ENCODE measurements at places on chromosomes 5 and 9.
A peak's percentile ranks its signal among the peaks of the same experiment; 100 is the strongest.

DNA sequence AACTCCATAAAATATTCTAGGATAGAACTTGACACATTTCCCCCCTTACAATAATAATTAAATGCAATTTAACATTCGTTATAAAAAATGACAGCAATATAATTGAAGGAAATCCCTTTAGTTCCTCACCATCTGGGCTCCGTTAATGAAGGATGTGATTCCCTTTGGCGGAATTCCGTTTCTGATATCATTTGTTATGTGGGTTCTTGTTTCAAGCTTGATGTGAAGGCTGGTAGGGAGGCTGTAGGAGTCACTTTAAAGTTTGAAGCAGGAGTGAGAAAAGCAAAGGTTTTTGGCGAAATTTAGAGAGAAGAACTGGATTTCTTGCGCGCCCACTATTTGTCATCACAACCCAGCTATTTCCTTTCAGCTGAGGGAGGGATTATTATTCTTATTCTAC, 4.0 kb downstream of the RGS7BP start:
- no peak overlapping the region for H3K27ac ChIP-seq
- H3K4me3 ChIP-seq = peak overlapping the region; percentile 73
- no peaks in the 10 kb centered on the region for H3K4me1 ChIP-seq
- H3K36me3 ChIP-seq = no peaks in the 10 kb centered on the region
- no peak for DNase-seq

DNA sequence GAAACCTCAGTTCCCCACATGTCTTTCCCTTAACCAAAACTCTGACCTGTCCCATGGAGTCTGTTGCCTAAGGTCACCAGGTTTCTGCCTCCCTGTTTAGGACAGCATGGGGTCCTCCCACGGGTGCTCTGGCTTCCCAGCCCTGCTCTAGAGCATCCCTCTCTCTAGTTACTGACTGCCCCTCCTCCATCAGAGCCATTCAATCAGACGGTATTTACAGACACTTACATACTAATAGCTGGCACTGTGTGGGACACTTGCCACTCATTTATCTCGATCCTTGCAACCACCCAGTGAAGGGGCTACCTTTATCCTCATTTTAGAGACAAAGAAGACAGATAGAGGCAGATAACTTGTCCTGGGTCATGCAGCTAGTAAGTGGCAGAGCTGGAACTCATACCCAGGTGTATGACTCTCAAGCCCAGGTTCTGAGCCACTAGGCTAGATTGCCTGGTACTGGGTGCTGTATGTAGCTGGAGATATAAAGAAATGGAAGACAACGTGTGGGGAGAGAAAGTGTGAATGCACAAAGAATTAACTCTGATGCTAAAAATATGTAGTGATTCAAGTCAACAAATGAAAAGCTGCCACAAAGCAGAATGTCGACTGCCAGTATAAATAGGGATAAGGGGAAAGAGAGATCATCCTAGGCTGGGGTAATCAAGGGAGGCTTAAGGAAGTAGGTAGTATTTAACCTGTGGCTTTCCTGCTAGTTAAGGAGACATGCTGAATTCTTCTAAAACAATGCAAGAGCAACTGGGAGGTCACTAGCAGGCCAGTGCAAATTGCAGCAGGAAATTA, 52.5 kb upstream of the PDE8B start:
- no peak overlapping the region for H3K4me3 ChIP-seq
- DNase-seq = no peak
- no peaks in the 10 kb centered on the region for H3K36me3 ChIP-seq
- H3K27me3 ChIP-seq = no peaks in the 10 kb centered on the region
- H3K4me1 ChIP-seq = no peaks in the 10 kb centered on the region

DNA sequence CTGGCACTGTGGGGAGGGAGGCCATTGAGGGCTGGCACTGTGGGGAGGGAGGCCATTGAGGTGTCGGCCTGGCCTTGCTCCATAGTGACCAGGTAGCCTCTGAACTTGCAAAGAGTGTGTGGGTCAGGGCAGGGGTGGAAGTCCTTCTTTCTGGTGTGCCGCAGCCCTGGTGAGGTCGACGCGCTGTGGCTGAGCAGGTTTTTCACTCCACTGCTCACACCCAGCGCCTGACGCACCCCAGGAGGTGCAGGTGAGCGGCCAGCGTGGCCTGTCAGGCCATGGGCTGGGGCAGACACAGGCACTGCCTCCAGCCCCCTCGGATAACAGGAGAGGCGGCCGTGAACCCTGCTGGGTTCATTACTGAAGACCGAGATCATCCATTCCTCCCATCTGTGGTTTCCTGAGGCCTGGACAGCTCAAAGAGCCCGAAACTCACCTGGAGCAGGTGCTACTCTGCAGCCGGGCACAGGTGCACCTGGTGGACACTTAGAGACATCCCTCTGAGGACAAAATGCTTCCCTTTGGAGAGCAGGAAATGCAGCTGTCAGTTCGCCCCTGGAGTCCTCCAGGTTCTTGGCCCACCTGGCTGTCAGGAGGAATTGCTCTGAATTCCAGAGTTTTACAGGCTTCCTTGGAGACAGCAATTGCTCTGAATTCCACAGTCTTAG, 32.4 kb downstream of the LHX3 start:
- no peaks in the 10 kb centered on the region for H3K36me3 ChIP-seq
- peaks cover 25% of the 10 kb centered on the region for H3K27me3 ChIP-seq
- DNase-seq = no peak
- H3K4me3 ChIP-seq = no peak overlapping the region
- H3K27ac ChIP-seq = no peak overlapping the region

- H3K27ac ChIP-seq = no peak overlapping the region
- no peaks in the 10 kb centered on the region for H3K36me3 ChIP-seq
- DNase-seq = no peak
- H3K27me3 ChIP-seq = no peaks in the 10 kb centered on the region
These were observed 208.8 kb downstream of the DAB2IP start for GRCh38 chr9:121860213-121860612.

DNA sequence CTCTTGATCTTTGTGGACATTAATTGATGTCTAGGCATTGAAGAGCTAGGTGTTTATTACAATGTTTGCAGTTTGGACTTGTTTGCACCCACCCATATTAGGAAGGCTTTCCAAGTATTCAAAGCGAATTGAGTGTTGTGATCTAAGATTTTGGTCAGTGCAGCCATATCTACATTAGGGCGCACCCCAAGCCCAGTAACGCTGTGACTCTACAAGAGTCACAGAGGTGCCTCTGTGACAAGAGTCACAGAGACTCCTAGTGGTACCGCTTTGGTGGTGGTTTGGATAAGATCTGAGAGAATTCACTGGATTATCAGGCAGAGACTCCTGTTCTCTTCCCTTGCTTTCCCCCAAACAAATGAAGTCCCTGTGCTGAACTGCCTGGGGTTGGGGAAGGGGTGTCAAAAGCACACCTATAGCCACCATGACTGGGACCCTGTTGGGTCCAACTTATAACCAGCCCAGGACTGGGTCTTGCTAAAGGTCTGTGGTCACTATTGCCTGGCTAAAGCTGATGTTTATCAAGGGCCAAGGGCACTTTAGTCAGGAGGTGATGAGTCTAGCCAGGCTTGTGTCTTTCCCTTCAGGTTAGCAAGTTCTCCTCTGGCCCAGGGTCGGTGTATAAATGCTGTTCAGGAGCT, 114.1 kb upstream of the RIOK2 start:
- H3K4me1 ChIP-seq = no peaks in the 10 kb centered on the region
- H3K36me3 ChIP-seq = no peaks in the 10 kb centered on the region
- H3K27me3 ChIP-seq = no peaks in the 10 kb centered on the region
- H3K4me3 ChIP-seq = no peak overlapping the region
- no peak overlapping the region for H3K27ac ChIP-seq
